ENCODE measurements at places on chromosomes 12 and 14.

- DNase-seq: no peak
Measured at GRCh38 chr14:47949006-47949405, 273.6 kb upstream of the MDGA2 start.

DNA sequence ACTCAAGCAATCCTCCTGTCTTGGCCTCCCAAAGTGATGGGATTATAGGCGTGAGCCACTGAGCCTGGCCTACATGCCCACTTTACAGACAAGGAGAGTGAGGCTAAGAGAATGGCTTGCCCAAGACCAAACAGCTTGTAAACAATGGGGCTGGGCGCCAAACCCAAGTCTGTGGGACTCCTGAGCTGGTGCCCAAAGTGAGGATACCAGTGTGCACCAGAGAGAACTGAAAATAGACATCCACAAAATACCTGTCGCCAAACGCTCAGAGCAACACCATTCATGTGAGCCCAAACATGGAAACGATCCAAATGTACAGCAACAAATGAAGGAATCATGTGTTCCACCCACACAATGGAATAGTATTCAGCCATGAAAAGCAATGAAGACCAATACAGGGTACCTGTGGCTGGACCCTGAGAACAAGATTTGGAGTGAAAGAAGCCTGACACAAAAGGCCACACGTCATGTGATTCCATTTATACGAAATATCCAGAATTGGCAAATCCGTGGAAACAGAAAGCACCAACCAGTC, 38.2 kb downstream of the CCNK start:
- no peak for DNase-seq

DNA sequence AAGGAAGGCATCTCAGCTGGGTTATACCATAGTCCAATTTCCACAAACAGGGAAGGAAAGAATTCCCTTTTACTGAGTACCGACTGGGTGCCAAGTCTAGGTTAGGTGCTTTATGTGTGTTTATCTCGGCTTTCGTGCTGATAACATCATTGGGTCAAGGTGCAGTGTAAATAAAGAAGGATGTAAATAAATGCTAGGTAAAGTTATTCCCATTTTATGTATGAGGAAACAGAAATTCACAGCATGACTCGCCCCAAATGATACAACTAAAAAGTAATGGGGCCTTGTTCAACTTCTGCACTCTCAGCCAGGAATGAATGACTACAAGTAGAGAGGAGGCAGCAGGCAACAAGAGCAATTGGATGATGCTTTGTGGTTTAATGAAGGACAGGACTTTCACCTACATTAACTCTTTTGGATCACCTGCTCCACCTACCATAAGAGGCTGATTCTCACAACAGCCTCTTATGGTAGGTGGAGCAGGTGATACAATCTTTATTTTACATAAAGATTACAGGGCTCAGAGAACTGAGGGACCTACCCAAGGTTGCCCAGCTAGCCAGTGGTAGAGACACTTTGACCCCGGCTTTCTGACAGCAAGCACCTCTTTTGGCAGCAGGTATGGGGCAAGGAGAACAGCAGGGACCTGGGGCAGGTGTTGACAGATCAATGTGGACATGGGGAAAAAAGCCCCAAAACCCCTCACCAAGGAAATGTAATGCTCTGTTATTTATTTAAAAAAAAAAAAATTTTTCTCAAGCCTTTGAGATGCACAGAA, 213.4 kb upstream of the NUDT4 start:
- no peak for DNase-seq

DNA sequence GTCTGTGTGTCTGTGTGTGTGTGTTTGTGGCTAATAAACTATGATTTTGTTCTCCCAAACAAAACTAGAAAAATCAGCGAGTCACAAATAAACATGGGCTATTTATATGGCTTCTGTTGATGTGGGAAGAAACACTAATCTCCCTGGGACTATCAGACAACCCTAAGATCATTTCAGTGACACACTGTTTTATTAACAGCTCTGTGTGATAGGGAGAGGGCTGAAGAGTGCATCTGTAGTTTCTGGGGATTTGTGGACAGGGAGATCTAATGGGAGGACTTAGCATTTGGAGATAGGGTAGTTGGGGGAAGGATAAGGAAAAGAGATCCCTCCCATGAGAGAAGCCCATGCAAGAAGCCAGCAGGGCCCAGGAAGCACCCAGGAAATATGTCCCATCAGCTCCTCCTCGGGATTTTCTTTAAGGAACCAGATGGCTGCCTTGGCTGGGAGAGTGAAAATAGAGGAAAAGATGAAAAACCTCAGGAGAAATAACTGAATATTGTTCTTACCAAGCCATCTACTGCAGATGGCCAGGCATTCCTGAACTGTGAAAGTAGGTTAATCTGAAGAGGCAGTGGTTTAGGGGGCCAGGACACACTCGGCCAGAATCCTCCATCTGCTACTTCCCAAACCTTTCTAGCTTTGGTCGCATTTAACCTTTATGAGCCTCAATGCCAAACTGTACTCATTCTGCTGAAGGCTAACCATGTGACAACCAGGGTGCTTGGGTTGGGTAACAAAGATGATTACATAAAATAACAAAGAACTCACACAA, 253.4 kb downstream of the BTG1 start:
- no peak for DNase-seq

- no peak for DNase-seq
Measured at GRCh38 chr14:77264466-77265186, 6.4 kb downstream of the NGB start.

DNA sequence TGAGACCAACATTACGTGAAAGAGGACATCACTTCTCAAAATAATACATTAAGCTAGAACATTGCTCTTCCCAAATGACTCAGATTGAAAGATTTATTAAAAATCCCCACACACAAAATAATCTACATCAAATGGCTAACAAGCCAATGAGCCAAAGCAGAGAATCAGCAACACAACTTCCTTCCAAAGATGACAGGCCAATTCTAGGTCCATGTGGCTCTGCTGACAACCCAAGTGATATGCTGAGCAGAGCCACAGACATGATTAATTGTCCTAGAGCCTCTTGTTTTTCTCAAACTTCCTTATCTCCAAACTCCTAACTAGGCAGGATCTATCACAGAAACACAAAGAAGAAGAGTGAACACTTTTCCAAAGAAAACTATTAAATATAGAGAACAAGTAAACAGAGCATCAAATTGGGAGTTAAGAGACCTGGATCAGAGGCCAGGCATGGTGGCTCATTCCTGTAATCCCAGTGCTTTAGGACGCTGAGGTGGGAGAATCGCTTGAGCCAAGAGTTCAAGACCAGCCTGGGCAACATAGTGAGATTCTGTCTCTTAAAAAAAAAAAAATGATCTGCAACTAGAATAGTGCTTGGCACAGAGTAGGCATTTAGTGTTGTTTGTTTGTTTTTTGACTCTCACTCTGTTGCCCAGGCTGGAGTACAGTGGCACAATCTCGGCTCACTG, 38.5 kb downstream of the SENP1 start:
- DNase-seq: no peak

DNA sequence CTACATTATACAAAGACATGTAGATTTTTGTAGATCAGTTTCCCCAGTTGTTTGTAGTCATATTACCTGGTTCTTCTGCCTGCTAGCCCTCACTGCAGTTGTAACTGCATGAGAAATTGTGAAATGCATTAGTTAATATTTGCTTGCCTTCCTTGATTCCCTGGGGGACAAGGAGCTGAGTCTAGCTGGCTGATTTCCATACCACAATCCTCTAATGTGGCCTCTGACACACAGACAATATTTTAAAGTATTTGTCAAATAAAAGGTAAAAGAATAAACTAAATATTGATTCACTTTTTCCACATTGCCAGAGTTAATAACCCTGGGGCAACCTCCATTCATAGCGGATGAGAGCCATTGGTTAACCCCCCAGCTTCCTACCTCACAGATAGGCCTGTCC, 128.8 kb upstream of the TMEM132C start:
- DNase-seq: no peak
